ENCODE measurements at places on chromosomes 2 and 18.
A peak's percentile ranks its signal among the peaks of the same experiment; 100 is the strongest.

- no peak for DNase-seq
Observed at GRCh38 chr2:232315923-232316299, 62.6 kb upstream of the ALPP start.

DNA sequence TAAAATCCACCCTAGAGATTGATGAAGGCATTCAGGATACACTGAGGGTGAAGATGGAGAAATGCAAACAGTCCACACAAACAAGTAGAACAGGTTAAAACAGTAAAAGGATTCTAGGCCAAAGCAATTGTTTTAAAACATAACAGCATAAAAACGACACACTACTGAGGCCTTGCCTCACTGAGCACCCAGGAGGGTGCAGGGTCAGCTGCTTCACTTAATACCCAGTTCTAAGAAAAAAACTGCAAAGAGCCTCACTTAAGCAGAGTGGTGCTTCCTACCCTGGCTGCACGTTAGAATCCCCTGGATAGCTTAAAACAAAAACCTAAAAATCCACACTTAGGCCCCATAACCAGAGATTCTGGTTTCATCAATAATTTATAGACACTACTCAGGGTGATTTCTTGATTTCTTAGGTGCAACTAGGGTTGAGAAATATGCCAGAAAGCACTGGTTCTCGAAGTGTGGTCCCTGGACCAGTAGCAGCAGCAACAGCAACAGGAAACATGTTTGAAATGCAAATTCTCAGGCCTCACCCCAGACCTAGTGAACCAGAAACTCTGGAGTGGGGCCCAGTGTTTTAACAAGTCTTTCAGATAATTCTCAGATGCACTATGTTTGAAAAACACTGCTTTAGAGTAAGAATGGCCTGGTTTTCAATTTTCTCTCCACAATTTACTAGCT lies 279.1 kb downstream of the ZEB2 start:
- no peak for DNase-seq

- no peak for DNase-seq
Observed at GRCh38 chr2:61887717-61888266, 664 bp downstream of the CCT4 start.

- no peak for DNase-seq
Observed at GRCh38 chr2:171530378-171530777, 8.1 kb downstream of the CYBRD1 start.

DNA sequence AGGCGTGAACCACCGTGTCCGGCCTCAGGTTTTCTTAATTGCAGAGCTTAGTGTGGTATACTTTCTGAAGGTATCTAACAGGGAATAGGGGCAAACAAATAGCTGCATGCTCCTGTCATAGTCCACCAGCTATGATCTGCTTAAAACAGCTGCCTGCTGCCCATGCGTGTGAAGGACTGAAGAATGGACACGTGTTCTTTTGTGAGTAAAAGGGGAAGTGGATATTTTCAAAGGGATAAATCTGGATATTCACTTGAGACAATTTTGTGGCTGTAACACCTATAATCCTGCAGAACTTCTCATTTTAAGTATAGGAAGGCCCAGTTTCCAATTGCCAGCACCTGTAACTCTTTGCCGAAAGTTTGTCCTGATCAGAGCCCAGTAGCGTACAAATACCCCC lies 44.7 kb downstream of the TRPM8 start:
- DNase-seq, result no peak

DNA sequence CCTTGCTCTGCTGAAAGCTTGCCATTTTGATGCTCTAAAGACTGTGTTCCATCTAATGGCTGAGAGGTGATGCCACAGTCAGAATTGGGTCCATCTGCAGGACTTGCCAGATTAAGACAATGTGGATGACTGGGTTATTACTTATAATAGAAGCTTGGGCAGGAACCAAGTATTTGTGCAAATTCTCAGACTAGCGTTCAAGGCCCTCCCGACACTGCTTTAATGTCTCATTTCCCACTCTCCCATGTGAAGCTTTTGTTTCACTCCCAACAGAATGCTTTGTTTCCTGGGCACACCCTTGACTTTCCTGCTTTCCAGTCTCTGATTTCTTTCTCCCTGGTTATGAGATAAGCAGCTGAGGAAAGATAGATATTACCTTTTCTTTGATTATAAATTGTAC lies 215.8 kb downstream of the KCNS3 start:
- DNase-seq, result no peak

- peak; percentile 25 for DNase-seq
Observed at GRCh38 chr2:206164261-206164862, 4.7 kb downstream of the EEF1B2 start.

DNA sequence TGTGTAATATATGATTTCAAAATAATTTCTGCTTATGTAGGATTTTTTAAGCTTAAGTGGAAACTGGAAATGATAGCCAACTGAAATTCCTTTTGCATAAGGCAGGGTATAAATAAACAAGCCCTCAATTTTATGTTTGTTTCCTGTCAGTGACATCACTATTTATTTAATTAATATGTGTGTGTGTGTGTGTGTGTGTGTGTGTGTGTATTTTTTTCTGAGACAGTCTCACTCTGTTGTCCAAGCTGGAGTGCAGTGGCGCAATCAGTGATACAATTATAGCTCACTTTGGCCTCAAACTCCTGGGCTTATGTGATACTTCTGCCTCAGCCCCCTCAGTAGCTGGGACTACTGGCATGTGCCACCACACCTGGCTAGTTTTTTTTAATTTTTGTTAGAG lies 29.3 kb upstream of the CYP20A1 start:
- no peak for DNase-seq
